MM.1S (cell line): ENCODE measurements at places on chromosomes 13 and 19.

- DNase-seq = no peak
Measured at GRCh38 chr19:47658431-47659348, 49.8 kb downstream of the BICRA start.

DNA sequence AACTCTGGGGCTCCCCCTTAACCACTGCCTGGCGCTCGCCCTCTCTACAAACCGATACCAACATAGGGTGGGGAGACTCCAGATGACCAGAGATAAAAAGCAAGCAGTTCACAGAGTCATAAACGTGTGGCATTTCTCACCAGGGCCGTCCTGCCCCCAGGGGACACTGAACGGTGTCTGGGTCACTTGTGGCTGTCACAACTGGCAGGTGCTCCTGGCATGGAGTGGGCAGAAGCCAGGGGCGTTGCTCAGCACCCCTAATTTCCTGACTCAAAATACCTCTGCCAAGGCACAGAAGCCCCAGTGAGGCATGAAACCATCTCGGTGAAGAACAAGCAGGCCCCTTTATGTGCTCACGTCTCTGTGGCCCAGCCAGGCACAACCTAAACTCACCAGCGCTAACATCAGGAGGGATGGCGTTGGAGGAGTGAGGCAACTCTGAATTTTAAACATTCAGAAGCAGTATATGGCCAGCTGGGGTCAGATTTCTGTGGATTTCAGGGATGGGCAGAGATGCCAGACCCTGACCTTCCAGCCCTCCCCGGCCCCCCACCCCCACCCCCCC, 1.8 kb downstream of the PIP5K1C start:
- DNase-seq = no peak

GRCh38 chr13:106873810-106874209, 305.9 kb upstream of the ARGLU1 start:
- DNase-seq = no peak

DNA sequence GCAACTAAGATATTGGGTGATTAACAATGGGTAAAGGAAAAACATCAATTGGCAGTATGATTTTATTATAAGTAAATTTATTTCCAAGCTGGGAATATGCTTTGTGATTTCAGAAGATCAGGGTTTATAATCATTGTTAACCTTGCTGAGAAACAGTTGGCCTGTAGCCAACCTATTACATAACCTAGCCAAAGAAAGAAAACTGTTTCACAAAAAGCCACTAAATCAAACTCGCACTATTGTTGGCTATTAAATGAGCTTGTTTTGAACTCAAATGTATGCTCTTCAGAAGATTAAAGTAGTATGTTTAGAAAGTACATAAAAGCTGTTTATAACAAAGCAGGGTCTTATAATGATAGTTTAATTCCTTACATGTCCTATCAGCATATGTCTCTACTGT, 151.7 kb downstream of the LHFPL6 start:
- DNase-seq = no peak

DNA sequence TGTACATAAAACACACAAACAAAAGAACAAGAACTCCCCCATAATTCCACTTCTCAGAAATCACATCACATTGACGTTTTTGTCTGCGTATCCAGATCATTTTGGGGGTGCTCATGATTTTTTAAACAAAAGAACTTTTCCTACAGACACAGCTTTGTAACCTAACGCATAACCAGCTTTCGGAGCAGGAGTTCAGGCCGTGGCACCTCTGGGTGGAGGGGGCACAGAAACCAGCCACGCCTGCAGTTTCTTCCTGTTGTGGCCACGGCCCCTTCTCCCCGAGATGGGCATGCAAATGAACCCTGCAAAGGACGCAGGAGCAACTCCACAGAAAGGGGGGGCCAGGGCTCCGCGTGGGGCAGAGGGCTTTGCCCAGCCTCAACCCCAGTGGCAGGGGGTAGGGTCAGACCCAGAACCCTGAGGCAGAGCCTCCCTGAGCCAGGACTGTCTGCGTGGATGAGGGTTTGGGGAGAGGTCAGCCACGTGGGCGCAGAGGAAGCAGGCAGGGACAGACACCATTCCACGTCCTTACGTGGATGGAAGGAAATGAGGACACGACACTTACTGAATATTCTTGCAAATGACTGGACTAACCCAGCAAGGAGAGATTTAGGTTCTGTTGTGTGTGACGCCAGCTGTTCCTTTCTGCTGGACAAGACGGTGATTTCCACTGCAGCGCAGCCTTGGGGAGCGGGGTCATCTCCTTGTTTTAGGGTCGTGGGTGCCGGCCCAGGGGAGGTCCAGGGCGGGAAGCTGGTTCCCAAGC, 64.4 kb downstream of the RASA3 start:
- DNase-seq = peak; percentile 89

DNA sequence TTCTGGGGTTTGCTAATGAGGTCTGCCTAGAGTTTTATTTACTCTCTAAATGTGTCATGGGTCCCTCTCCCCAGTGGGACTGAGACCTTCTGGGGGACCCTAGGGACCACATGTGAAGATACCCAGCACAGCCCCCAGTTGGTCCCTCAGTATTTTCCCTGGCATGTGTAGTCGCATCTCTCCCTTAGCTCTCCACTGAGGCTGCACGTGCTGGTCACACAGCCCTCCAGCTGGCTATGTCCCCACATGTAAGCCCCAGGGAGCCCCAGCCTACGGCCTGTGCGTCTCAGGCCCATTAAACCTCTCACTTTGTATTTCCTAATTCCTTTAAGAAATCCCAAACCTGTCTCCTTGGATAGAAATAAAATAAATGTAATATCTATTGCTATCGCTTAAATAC, 189.6 kb upstream of the TSHZ3 start:
- DNase-seq = no peak

DNA sequence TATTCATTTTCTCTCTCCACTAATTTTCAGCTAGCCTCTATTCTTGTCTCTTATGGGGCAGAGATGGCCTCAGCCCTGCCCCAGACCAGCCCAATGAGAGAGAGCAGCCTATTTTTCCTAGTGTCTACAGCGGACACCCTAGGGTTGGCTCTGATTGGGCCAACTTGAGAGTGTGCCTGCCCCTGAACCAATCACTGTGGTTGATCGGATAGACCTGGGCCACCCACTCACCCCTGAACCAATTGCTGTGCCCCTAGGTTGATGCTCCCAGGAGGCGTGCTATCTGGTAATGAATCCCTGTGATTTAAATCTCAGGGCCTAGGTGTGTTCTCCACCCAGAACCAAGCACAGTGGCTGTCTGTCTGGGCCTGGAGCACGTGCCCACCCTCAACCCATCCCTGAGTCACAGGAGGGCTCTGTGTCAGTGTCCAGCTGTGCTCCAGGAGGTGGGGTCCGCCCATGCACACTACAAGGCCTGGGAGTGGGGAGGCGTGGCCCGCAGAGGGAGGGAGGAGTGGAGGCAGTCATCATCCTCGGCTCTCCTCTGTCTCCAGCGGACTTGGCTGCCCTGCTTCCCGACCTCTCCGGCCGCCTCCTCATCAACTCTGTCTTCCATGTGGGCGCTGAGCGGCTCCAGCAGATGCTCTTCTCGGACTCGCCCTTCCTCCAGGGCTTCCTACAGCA, 14.9 kb upstream of the SCN1B start:
- no peak for DNase-seq

- DNase-seq = no peak
Measured at GRCh38 chr19:48920949-48921348, 12.6 kb upstream of the DHDH start.

GRCh38 chr13:113616281-113616906, 31.8 kb downstream of the TFDP1 start:
- DNase-seq = no peak

GRCh38 chr13:98792321-98792720, 39.8 kb upstream of the SLC15A1 start:
- DNase-seq = no peak

DNA sequence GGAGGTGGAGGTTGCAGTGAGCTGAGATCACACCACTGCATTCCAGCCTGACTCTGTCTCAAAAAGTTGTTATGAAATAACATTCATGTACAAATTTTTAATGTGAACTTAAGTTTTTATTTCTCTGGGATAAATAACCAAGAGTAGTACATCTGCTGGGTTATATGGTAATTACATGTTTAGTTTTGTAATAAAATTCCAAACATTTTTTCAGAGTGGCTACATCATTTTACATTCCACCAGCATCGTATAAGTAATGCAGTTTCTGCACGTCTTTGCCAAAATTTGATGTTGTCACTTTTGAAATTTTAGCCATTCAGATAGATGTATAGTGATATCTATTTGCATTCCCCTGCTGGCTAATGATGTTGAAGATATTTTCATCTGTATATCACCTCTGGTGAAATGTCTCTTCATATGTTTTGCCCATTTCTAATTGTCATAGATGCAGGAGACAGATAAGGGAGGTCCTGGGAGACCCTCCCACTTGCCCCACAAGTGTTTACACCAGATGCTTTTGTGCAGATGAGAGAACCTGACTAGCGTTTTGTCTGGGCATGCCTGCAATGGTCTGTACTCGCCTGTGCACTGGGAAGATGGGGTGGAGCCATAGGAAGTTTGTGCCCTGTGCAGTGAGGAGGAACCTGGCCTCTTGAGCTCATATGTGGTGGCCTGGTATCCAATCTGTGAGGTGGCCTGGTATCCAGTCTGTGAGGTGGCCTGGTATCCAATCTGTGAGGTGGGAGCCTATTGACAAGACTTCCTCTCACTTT, 12.7 kb upstream of the KBTBD6 start:
- no peak for DNase-seq
